ENCODE measurements at places on chromosomes 1 and 21.

- no peak for DNase-seq
Measured at GRCh38 chr1:26170472-26170821, 739 bp downstream of the ZNF593 start.

DNA sequence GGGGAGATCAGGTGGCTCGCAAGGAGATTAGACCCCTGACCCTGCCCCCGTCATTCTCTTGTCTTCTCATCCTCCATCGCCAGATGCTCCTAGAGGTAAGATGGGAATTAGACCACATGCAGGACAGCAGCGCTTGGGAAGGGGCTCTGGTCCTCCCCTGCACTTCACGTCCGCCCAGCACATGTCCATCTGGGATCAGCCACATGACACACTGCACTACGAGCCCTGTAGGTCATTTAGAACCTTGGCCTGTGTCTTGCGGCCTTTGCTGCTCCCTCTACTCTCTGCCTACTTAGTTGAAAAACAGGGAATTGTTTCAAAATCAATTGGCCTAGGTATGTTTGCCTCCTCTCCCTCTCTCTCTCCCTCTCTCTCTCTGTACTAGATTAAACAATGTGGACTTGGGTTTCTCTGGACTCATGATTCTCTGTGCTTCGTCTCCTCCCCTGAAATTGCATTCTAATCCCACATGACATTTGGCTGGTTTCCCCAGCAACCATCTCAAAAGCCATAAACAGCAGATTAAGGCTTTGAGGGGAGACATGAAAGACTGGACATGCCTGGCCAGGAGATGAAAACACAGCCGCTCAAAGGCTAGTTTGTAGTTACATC lies 3.8 kb upstream of the NCMAP start:
- DNase-seq = no peak

GRCh38 chr1:58577654-58578030 lies 590 bp upstream of the TACSTD2 start:
- no peak for DNase-seq

- DNase-seq = no peak
Measured at GRCh38 chr1:160640359-160641123, 6.3 kb downstream of the SLAMF1 start.
